ENCODE measurements at places on chromosomes 5 and 9. TPM values are rescaled to one million over a fixed set of nuclear protein-coding genes. Genes with fewer than 3 reads are reported as not detected.

- no peak for DNase-seq
These were observed 31.1 kb downstream of the IL4 start for GRCh38 chr5:132704875-132705274.

- no peak for DNase-seq
These were observed 350.6 kb downstream of the MLLT3 start for GRCh38 chr9:20271723-20272122.

GRCh38 chr9:128094950-128095544, 27.0 kb downstream of the SLC25A25 start:
- no peak for DNase-seq

DNA sequence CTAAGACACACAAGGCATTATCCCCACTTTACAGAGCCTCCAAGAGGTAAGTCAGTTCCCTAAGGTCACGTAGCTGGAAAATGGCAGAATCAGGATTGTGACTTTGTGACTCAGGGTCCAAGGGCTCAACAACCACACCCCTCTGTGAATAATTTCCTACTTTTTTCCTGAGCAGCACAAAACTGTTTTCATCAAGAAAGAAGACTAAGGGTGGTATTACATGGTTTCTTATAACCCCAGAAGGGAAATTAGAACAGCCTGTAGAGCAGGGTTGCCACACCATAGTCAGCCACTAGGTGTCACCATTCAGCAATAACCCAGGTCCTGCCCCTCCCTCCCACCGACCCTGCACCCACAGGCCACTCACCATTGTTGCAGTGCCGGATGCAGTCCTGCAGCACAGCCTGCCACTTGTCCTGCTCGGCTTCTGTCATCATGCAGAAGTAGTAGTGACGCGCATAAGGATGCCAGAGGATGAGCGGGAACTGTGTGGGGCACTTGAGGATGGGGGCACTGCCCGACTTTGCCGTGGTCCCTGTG, 72.1 kb downstream of the LRSAM1 start:
- DNase-seq, result no peak

- DNase-seq, result no peak
These were observed 6.1 kb downstream of the SAR1B start for GRCh38 chr5:134626369-134627014.

DNA sequence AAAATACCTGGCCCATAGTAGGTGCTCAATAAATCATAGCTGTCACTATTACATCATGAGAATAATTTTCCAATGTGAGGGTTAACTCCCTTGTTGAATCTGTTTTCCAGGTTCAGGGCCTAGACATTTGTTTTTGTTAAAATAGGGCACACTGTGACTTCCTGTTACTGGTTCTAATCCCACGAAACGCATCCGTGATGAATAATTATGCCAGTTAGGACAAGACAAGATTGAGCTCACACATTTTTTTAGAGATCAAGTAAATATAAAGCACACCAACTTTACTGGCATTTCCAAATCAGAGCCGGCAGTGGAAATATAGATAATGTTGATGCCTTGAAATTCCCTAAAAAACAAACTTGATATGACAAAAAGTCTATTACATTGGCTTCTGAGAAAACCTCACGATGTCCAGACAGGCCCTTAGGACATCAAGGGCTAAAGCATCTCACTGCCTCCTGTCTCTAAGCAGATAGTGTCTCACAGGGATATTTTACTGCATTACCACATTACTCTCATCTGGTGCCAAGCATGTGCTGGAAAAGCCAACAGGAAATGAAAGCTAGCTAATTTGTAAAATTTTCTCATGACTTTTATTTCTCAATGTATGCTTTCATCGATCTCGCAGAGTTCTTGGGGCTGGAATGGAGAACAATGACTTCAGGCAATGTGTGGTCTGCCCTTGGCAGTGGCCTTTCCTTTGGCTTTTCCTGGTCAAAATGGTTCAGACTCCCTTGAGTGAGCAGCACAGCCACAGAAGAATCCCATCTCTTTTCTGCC, 414.3 kb upstream of the PAPPA start:
- no peak for DNase-seq

- DNase-seq, result no peak
These were observed 51.5 kb upstream of the SAP30L start for GRCh38 chr5:154394307-154394706.

- DNase-seq, result no peak
These were observed 18.9 kb upstream of the NPR3 start for GRCh38 chr5:32692036-32692746.

GRCh38 chr5:107063511-107063910, 607.2 kb downstream of the EFNA5 start:
- DNase-seq, result no peak

- DNase-seq, result peak; percentile 43
These were observed 47.1 kb downstream of the SH3RF2 start for GRCh38 chr5:145983446-145983845.

- DNase-seq, result no peak
These were observed 38.0 kb downstream of the HMGXB3 start for GRCh38 chr5:150038547-150038946.

- DNase-seq, result no peak
These were observed 90.1 kb downstream of the SNCAIP start for GRCh38 chr5:122401976-122402725.

DNA sequence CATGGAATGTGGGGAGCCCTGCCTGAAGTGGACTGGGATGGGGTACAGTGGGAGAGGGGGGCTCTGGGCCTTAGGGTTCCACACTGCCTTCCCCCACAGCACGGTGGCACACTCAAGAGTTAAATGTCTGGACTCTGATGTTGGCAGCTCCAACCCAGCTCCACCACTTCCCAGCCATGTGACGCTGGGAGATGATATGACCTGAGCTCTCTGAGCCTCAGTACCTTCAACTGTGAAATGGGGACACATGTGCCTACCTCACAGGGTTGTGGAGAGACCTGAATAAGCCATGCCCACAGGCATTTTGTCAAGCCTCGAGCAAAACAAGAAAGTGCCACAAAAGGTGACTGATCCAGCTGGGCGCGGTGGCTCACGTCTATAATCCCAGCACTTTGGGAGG, 3.4 kb upstream of the PDGFRB start:
- DNase-seq, result no peak

- DNase-seq, result no peak
These were observed 427.6 kb downstream of the SPOCK1 start for GRCh38 chr5:137071526-137071925.

DNA sequence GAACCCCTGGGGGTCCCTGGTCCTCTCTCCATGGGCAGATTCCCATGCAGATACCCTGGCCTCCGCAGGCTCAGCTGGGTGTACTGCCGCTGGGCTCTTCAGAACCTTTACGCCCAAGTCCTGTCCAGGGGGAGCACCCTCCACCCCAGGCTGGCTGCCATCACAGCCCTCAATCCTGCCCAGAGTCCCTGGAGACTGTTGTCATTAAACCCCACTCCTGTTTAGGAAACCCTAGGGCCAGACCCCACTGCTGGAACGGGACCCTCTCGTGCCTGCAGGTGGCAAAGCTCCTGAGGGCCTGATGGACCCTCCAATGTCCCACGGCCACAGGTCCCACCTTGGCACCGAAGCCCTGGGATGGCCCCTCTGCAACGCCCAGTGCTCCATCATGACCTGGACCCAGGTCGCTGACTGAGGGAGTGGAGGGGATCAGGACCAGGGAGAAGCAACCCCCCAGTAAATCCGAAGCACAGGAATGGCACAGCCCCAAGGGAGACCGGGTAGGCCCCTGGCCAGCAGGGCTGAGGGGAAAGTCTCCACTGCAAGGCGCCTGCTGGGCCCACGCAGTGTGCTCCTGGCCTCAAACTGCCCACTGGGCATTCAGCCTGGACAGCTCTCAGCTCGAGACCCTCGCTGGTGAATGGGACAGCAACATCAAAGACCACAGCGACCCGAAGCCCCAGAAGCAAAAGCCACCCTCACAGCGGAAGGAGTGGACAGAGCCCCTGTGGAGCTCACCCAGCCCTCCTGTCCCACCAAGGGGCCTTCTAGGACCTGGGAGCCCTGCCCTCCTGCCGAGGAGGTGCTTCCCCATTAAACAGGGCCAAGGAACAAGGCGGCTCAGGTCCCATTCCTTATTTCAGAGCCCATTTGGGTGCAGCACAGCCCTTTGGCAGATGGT, 8.3 kb downstream of the ZDHHC11B start:
- DNase-seq, result peak; percentile 33

GRCh38 chr5:158039911-158040347, 181.0 kb upstream of the CLINT1 start:
- DNase-seq, result no peak

GRCh38 chr5:11973469-11973868, 69.2 kb upstream of the CTNND2 start:
- DNase-seq, result no peak

DNA sequence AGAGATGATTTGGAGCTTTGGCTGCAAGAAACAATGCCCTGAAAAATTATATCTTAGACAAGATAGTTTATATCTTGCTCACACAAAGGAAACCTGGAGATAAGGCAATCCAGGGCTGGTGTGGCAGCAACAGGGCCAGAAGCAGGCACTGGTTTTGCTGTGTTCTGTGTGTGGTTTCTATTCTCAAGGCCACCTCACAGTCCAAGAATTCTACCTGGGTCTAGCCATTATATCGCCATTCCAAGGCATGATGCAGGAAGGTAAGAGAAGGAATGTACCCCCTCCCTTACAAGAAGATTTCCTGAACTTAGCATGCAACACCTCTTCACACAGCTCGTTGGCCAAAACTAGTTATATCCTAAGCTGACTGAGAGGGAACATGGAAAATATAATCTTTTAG, 74.5 kb upstream of the MEGF10 start:
- DNase-seq, result no peak

- DNase-seq, result no peak
These were observed 176.7 kb upstream of the ADAMTSL1 start for GRCh38 chr9:18297056-18297841.

GRCh38 chr5:118637947-118638670, 350.2 kb downstream of the DTWD2 start:
- no peak for DNase-seq

GRCh38 chr9:127166651-127167524, 44.5 kb upstream of the ANGPTL2 start:
- no peak for DNase-seq

- DNase-seq, result peak; percentile 67
These were observed 9.6 kb downstream of the NDST1 start for GRCh38 chr5:150517272-150518152.

The ENHO gene
- 0.48 TPM for total RNA-seq

The PAIP2 gene
- total RNA-seq, result 142 TPM

The PCA3 gene
- total RNA-seq, result not detected

The ABO gene
- total RNA-seq, result 2.4 TPM

The PCDHGB3 gene
- total RNA-seq, result 7.6 TPM

The CORO2A gene
- 0.30 TPM for total RNA-seq

The BARHL1 gene
- not detected for total RNA-seq

The HSPB3 gene
- 596 TPM for total RNA-seq
